Right atrium auricular region (tissue), 2 donors: ENCODE measurements at places on chromosomes 1 and 21.
A peak's percentile ranks its signal among the peaks of the same experiment; 100 is the strongest.

DNA sequence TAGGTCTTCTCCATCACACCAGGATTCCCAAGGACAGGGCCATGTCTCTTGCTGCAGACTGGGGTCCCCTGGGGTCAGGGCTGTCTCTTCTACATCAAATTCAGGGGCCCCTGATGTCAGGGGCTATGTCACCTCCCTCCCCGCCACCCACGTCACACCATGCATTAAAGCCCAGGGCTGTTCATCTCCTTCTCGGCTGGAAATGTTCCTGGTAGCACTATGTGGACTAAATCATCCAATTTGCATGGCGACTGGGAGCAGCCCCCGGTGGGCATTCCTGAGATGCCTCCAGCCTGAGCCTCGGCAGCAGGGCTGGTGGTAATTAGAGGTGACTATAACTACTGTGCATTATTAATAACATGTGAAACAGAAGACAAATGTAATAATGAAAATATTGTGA lies 151.7 kb upstream of the HMGB4 start:
- no peak for DNase-seq

- peak; percentile 84 for DNase-seq
Measured at GRCh38 chr1:173478094-173478674, 1.0 kb downstream of the PRDX6 start.

- no peak for DNase-seq
Measured at GRCh38 chr1:235442788-235443429, 61.3 kb downstream of the B3GALNT2 start.

- DNase-seq, result no peak
Measured at GRCh38 chr1:233097959-233098580, 147.7 kb downstream of the NTPCR start.

DNA sequence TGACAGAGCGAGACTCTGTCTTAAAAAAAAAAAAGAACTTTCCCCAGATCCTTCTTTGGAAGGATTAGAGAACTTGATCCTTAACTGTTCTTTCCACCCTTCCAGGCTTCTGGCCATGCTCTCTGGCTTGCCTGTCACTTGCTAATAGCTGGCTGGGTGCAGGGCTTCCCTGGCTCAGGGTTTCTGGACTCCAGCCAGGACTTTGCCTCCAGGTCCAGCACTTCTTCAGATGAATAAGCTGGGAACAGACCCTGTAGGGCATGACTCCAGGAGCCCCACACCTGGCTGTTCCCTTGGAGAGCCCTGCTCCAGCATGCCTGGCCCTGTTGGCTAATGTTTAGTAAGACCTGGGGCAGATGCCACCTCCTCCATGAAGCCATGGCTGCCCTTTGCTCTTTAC lies 3.3 kb upstream of the NT5C1A start:
- DNase-seq, result no peak

DNA sequence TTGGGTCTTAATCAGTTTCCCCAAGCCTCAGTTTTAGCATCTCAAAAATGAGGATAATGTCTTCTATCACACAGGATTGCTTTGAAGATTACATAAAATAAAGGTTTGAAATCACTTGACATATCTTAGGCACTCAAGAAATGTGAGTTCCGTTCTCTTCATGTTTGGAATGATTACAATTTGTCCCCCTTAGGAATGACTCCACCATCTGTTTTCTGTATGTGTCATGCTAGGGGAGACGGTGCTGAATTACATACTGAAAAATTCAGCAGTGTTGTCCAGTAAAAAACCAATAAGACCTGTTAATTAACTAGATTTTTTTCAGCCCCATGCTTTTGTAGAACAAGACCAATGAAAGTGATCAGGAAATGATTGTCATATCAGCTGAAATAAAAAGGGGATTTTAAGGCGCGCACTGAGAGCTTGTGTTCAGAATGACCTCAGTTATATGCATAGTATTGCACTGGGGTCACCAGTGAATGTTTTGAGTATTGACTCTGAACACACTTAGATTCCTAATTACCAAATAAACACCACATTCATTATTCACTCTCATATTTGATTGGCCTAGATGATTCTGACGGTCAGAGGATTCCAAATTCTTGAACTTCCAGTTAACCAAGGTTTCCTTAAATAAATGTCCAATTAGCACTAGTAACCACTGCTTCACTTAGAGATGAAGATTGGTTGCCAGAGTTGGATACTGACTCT lies 114.5 kb upstream of the KCNK2 start:
- DNase-seq, result no peak

DNA sequence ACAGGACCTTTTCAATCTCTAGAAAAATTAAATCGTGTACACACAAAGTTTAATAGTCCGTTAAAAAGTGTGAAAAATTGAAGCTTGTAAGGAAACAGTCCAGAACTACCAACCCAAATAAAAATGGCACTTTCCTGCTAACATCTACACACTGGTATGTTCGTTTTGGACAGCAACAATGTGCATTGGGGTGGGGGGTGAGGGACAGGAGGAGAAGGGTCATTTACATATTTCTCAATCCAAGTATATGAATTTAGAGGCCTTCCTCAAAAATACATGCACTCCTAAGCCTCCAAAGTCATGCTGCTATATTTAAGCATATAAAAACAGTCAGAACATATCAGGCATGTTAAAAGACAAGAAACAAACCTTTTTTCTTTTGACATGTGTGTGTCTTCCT lies 2.5 kb downstream of the PPP1R15B start:
- no peak for DNase-seq

- DNase-seq, result peak; percentile 85
Measured at GRCh38 chr1:16055613-16056520, 12.3 kb downstream of the CLCNKB start.

DNA sequence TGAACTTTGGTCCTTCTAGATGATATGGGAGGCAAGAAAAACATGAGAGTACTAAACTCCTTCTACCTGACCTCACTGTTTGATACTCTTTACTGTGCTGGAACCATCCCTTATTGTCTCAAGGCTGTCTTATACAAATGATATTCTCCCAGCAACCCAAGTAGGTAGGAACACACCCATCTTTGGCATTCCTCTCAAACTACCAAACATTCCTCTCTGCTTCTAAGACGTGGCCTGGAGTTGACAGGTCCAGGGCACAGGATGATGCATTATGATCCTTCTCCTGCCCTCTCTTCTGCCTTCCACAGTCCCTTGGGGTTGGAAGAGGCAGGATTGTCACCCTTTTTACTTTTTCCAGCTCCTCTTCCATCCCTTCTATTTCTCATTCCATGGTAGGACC lies 90.5 kb downstream of the SPATA17 start:
- DNase-seq, result no peak

DNA sequence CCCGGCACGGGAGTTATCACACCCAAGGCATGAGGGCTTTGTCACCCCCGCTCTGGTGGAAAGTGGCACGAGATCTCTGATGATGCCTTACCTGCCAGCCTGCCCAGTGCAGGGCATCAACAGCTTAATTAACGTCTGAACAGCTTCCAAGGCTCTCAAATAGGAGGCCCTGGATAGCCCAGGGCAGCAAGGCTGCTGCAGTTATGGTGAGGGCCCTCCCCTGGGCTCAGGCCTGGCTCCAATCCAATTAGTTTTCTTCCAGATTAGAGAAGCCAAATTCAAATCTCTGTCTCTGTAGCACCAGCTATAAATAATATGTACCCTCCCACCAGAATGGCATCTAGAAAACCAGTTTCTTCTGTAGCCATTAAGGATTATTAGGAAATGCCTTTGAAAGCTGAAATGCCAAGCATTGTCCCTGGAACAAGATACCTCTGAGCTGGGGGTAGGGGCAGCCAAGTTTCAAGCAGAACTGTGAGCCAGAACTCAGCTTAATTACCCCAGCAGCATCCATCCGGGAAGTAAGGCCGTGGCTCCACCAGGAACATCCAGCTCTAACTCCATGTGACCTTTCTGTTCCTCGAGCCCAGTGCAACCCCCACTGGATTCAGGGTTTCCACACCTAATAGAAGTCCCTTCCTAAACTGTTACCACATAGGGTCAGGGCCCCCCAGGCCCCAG lies 12.5 kb downstream of the QSOX1 start:
- DNase-seq, result no peak

DNA sequence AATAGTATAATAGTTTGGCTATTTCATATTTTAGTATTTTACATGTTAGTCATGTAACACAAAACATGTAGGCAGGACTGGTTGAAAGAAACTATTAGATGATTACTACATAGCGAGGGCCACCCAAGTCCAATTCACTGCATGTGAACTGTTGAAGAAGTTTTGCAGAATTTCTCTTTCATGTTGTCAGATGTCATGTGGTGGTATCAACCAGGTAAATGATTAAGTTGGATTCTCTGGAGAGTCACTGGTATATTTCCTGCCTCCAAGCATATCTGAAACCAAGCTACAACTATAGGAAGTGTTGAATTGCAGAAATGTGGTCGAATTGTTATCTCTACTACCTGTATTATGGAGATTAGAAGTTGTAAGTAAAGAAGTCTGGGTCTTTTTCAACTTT lies 137.8 kb upstream of the DPYD start:
- DNase-seq, result no peak

DNA sequence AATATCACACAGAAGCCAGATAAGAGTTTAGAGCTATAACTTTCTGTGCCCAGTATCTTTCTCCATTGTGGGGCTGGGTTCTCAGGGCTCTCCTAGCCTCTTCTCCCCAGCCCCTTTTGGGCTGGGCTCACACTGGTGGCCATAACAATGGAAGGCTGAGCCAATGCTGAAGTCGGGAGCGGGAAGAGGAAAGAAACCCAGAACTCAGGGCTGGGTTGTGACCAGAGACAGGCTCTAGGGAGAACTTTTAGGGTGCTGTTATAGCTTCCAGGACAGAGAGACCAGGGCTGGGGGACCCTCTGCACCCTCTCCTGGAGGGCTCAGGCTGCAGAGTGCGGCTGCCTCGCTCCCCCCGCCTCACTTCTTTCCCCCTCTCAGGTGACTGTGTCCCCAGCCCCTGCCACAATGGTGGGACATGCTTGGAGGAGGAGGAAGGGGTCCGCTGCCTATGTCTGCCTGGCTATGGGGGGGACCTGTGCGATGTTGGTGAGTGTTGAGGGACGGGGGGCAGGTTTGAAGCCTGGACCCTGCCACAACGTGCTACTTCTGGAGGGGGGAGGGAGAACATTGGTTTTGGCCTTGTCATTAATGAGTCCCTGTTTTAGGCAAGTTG lies 14.1 kb downstream of the BCAN start:
- no peak for DNase-seq

GRCh38 chr1:102861247-102861646 lies 247.1 kb downstream of the COL11A1 start:
- DNase-seq, result no peak

DNA sequence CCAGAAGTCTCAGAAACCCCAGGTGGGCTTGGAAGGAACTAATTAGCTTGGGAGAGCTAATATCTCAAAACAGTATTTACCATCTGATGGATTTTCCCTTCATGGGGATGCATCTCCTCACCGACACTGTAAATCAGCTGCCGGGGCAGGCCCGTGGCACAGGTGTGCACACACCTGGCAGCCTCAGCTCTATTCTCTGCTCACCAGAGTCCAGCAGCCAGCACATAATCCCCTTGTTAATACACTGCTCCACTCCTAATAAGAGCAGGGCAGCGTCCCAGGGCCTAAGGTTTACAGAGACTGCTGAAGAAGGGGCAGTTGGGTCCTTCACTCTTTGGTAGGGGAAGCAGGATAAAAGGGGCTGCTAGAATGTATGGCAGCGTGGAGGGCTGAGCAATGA lies 200.0 kb downstream of the TOMM20 start:
- DNase-seq, result peak; percentile 52

DNA sequence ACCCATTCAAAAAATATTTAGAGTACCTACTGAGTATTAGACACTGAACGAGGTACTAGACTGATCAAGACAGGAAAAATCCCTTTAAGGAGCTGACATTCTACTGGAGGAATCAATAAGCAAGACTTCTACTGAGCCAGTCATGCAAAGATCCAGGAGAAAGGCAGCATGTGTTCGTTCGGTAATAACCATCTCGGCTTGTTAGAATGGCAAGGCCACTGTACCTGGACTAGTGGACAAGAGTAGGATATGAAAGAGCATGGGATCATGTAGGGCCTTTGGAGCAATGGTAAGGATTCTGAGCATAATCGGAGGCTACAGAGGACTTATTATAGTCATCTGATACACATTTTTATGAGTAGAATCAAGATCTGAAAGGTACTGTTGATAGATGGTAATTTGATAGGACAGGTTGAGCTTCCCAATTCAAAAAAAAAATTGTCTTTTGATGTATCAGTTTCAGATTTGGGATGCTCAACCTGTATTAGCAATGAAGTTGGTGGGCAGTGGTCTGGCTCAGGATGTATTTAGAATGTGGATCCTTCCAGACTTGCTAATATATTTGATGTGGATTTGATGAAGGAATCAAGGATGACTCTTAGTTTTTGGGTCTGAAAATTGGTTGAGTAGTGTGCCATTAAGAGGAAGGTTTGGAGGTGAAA lies 2.3 kb downstream of the COX20 start:
- DNase-seq, result no peak

GRCh38 chr1:202958544-202959275 lies 598 bp upstream of the ADIPOR1 start:
- no peak for DNase-seq

DNA sequence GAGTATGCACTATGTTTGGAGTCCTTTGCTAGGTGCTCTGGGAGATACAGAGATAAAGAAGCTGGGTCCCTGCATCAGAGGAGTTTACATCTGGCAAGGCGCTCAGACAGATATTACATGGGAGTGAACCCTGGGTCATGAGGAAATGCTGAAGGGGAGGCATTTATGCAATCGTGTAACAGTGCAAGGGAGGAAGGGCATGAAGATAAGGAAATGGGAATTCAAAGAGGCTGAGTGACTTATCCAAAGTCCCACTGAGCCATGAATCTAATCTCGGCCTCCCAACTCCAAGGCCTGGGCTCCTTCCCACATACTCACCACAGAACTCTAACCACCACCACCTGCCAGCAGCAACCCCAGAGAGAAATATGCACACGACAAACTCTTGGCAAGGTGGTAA lies 51.6 kb downstream of the FAM163A start:
- no peak for DNase-seq

DNA sequence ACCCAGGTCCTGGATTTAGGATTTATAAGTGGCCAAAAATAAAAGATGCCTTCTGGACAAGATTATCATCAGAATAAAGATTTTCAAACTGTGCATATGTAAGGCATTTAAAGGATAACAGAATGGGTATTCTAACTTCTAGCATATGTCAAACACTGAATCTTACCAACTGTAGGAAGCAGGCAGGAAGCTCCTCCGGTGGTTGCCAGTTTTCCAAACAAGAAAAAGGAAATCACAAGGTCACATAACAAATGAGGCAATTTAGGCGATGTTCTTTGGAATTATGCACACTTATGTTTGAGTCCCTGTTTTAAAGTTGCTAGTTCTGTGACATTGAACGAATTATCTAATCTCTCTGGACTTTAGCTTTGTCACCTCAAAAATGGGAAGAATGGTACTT lies 48.9 kb downstream of the ATP6V1G3 start:
- DNase-seq, result no peak

DNA sequence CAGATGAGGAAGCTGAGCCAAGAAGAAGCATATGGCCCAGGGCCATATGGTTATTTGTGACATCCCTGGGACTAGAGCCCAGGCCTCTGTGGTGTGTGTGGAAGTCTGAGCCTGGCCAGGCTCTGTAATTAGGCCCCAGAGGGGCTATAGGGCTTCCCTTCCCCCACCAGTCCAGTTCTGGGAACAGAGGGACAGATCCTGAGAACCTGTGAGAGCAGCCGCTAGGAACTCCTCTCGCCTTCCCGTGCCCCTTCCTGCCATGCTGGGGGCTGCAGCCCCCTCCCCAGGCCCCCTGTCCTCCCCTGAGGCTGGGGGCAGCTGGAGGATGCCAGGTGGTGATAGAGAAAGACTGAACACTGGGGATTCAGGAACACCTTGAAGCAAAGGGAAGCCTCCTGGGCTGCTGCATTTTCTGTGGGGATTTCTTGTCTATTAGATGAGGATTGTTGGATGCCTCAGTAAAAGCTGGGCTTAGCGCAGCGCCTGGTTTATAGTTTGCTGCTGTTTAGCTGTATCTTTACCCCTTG lies 33.3 kb downstream of the COQ8A start:
- no peak for DNase-seq
